ENCODE measurements at places on chromosomes 12 and 14.

DNA sequence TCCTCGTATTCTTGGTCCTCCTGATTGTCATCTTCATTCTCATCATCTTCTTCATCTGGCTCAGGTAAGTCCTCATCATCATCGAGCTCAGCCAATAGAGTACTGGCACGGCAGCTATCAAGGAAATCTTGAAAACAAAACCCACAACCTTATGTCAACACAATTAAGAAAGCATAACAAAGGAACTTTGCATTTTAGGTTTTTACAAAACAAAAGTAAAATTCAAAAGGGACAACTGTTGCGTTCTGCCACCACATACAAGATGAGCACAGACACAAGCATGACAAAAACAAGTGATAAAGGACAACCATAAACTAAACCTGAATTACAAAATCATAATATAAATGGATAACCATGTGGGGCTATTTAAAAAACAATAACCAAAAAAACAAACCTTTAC, 84.7 kb downstream of the HECTD1 start:
- no peak for DNase-seq

DNA sequence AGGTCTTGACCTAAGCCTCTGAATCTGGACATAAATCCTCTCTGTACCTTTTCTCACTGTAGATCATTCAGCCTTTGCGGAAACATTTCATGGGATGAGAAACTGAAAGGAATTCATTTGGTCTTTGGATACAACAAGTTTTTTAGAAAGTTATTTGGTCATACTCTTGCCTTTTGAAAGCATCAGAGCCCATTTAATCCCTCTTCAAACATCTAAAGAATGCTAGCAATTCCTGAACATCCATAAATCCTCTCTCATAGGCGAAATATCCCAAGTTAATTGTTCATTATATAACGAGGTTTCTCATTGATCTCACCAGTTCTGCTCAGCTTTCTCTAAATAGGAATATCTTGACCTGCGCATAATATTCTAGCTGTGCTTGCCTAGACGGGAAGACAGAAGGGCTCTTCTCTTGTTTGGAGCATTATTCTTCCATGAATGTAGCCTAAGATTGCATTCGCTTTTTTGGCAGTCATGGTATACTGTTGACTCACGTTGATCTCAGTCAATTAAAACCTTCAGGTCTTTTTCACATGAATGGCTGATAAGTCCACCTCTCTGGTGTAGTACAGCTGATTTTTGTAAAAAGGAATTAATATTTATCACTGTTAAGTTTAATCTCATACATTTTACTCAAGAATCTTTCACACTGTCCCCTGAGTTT, 24.1 kb downstream of the NTN4 start:
- DNase-seq: no peak

- no peak for DNase-seq
These were observed 349.7 kb downstream of the NRXN3 start for GRCh38 chr14:78519863-78520262.

DNA sequence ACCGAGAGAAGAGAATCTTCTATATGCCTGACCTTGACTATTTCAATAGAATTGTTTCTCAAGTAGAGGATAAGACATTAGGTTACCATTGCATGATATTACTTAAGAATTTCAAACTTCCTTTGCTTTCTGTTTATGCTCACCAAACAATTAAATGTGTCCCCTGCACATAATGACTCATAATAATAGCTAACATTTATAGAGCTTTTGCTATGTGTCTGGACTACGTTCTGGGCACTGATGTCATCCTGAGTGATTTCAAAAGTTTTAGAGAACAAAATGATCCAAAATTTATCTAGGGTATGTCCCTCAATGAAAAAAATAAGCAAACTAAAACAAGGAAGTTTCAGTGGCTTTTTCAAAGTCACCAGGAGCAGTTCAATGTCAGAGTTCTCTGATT, 38.8 kb downstream of the SLC15A5 start:
- no peak for DNase-seq

DNA sequence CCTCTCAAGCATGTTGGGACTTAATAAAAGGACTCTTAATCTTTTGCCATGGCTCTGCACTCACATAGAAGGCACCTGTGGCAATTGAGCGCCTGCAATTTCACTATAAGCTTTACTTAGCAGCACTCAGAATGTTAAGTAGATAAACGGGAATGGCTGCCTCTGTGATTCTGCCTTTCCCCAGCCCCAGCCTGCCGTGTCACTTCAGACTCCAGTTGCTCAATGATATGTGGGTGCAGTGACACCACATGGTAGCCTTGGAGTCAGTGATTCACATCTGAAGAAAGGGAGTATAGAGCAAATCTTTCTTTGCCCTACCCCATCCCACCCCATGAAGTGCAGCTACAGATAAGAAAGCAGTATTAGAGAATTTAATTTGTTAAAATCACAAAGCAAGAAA, 96.1 kb downstream of the ZFC3H1 start:
- no peak for DNase-seq

GRCh38 chr12:106049105-106049504, 89.6 kb downstream of the NUAK1 start:
- peak; percentile 8 for DNase-seq

- no peak for DNase-seq
These were observed 34.4 kb upstream of the CCNT1 start for GRCh38 chr12:48750769-48751356.

Data from large intestine (tissue), 12 donors.